Tongue (tissue), 3 donors: ENCODE measurements at places on chromosomes 4 and X.
A peak's percentile ranks its signal among the peaks of the same experiment; 100 is the strongest.

GRCh38 chrX:4663085-4663484 is 949.6 kb upstream of the PRKX start:
- no peak for DNase-seq

GRCh38 chr4:153438916-153439756 is 27.0 kb upstream of the TMEM131L start:
- DNase-seq = no peak

DNA sequence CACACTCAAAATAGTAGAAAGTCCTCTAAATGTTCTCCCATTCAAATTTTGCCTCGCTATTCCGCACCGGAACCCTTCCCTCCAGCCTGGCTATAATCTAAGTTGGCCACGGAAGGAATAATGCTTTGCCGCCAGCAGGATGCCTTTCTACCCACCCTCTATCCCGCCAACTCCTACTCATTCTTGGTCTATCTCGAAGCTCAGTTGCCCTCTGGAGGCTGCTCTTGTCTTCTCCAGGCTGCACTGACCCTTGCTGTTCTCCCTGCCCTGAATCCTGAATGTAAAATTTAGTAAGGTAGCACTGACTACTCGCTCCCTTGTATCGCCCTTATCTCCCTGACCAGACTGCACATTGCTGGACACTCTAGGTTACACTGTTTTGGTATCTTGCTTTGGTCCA is 212.4 kb downstream of the MGST2 start:
- no peak for DNase-seq

DNA sequence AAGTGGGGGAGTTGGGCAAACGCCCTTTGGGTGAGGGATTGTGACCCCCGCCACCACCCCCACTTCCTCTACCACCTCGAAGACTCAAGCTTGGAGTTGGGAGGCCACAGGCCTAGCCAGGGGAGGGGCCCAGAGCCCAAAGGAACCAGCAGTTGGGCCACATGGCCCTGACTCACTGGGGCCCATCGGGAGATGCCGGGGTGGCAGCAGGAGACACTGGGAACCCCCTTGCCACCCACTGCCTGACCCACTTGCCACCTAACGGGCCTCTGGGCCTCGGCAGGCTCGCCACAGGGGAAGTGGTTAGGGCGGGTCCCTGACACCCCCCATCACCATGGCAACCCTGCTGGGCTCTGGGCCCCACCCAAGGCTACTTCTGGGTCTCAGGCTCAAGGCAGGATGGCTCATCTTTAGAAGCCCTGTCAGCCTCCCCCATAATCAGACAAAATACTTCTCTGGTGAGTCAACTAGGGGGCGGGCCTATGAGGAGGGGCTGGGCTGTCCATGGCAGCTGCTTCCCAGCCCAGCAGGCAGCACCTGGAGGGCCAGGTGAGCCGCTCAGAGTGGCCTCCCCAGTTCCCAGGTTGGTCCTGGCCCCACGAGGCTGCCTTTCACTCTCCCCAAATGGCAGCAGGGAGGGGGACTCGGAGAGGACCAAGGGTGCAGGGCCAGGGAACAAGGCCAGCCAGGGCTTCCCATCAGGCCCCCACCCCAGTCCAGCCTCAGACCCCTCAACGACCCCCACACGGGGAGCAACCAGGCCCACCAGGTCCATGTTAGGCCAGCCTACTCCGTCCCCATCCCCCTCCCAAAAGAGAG is 5.6 kb downstream of the FLNA start:
- DNase-seq = peak; percentile 71

GRCh38 chrX:42955349-42955748 is 177.4 kb upstream of the PPP1R2C start:
- no peak for DNase-seq

- DNase-seq = no peak
Observed at GRCh38 chr4:144204431-144204830, 63.9 kb upstream of the GYPA start.

GRCh38 chrX:102934624-102935023 is 2.4 kb upstream of the RAB40AL start:
- DNase-seq = peak; percentile 11

DNA sequence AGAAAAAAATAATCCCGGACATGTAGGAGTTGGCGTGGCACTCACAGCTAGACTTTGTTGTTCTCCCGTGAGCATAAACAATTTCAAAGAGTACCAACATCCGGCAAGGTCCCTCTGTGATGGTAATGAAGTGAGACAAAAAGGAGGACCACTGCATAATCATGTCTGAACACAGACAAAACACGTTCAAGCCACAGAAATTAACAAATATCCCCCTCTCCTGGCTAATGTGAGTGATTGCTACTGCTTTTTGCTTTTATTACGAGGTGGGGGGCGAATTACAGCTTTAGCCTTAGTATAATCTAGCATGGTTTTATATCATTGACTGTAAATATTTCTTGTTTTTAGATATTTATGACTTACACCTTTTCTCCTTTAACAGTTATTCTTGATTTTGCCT is 118.5 kb downstream of the PLS3 start:
- peak; percentile 32 for DNase-seq

DNA sequence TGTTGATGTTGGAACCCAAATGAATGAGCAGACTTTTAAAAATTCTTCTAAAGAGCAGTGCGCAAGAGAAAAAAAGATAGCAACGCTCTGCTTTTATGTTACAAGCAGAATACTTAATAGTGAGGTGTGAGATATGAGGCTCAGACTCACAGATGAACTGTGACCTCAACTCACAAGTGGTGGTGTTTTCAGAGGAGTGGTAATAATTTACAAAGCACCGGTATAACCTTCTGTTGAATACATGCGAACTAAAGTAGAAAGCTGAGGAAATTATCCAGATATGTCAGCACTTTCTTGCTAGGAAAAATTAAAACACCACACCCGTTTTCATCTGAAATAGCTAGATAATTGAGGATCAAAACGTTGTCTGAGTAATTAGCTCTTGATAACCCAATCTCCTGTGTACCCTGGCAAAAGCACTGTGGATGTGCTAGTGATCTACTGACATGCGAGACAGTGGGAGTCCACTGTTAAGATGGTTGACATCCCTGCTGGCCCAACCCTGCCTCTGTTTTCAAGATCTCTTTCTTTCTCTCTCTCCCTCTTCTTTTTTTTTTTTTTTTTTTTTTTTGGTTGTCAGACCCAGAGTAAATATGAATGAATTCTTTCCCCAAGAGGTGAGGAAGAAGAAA is 6.9 kb upstream of the TLL1 start:
- DNase-seq = no peak

DNA sequence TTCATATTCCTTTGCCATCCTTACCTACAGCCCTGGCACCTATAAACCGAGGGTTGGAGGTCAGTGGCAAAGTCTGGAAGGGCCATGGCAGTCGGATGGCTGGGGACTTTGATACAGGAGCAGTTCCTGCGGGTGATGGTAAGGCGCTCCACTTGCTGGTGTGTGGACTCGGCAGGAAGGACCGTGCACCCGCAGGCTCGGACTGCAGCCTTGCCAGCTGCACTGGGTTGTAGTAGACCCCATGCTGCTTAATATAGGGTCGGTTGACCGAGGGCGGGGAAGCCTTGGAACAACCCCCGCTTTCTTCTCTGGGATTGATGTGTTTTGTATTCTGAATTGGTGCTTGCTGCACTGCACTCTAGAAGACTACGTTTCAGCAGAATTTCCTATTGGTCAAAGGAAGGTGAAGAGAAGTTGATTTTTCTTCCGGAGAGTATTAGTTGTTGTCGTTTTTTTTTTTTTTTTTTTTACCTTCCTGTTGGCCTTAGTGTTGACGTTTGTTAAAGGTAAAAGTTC is 638 bp downstream of the BLTP1 start:
- peak; percentile 59 for DNase-seq
